Muscle of back (tissue), 13 donors: ENCODE measurements at places on chromosomes 12 and 14. TPM values are rescaled to one million over a fixed set of nuclear protein-coding genes. Genes with fewer than 3 reads are reported as not detected.

GRCh38 chr12:93061473-93062419, 132.7 kb upstream of the EEA1 start:
- DNase-seq = peak; percentile 40

DNA sequence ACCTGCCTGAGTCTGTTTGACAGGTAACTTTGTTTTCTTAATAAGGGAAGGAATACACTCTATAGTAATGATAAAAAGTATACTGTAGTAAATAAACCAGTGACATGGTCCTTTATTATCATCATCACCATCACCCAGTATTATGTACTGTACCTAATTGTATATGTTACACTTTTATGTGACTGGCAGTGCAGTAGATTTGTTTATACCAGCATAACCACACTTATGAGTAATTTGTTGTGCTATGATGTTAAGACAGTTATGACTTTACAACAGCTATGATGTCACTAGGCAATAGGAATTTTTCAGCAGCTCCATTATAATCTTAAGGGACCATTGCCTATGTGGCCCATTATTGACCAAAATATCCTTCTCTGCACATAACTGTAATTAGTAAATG, 155.0 kb downstream of the NUBPL start:
- DNase-seq = no peak

GRCh38 chr14:90582166-90582565, 185.3 kb downstream of the CALM1 start:
- DNase-seq = no peak

GRCh38 chr14:32472076-32472475, 143.0 kb downstream of the AKAP6 start:
- no peak for DNase-seq

DNA sequence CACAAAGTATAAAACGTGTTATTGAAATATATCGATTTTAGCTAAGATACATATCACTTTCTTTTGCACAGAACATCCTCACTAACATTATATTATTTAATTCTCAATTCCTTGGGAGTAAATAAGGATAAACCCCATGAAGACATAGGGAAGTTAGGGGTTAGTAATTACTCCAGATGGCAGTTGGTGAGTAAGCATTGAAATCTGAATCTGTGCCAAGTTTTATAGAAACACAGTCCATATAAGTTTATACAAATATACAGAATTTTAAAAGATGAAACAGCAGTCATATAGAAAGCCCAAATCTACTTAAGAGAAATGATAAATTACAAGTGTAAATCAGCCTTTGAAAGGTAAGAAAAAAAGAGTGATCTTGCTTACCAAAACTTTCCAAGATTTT, 200.4 kb upstream of the SYT10 start:
- DNase-seq = no peak

GRCh38 chr14:104794099-104794498, 1.4 kb downstream of the AKT1 start:
- DNase-seq = no peak

DNA sequence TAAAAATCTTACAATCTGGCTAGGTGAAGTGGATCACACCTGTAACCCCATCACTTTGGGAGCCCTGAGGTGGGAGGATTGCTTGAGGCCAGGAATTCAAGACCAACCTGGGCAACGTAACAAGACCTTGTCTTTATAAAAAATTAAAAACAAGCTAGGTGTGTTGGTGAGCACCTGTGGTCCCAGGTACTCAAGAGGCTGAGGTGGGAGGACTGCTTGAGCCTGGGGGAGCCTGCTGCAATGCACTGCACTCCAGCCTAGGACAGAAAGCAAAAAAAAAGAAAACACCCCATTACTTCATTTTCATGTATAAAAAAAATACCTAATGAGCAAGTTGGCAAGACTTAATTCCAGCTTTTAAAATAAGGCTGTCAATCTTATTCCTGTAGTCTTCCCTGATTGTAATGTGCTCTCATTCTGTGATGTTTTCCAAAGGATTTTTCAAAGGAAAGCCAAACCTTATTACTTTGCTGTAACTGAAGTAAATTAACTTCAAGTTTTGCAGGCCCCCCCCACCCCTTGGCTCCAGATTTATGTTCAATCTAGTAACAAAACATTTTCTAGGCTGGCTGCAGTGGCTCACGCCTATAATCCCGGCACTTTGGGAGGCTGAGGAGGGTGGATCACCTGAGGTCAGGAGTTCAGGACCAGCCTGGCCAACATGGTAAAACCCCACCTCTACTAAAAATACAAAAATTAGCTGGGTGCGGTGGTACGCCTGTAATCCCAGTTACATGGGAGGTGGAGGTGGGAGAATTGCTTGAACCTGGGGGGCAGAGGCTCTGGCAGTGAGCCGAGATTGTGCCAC, 3.3 kb upstream of the ZCCHC8 start:
- DNase-seq = no peak

GRCh38 chr14:24307575-24308341, at the start of gene CIDEB:
Gene CIDEB, minus strand, starts transcription at chr14:24307977. Its CDS starts 119 bp downstream, at chr14:24307858.
- DNase-seq = peak; percentile 50

DNA sequence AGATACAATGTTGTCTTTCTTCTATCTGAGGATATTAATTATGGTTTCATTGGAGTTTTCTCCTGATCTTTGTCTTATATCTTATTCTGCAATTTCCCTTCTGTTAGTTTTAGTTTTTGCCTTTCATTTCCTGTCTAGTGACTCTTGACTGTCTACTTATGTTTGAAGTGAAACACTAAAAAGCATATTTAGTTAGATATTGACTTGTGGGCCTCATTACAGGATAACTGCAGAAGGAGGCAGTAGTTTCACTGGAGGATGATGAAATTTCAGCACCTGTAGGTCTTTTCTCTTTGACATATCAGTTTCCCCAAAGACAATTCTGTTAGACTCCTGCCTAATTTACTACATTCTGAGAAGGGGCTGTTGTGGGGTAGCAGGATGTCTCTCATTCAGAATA, 97.5 kb upstream of the NEDD1 start:
- no peak for DNase-seq

GRCh38 chr12:111430433-111431353, 25.0 kb downstream of the SH2B3 start:
- no peak for DNase-seq

- no peak for DNase-seq
Observed at GRCh38 chr12:14066021-14066420, 84.6 kb upstream of the GRIN2B start.

Gene MYF6
- 76.3 TPM for polyA plus RNA-seq

Gene PTGER2
- 0.83 TPM for polyA plus RNA-seq

Gene NAV3
- 18.6 TPM for polyA plus RNA-seq

Gene VDR
- polyA plus RNA-seq = 0.38 TPM

Gene TRIP11
- polyA plus RNA-seq = 21.7 TPM

Gene RHEBL1
- polyA plus RNA-seq = 2.6 TPM

Gene ANAPC7
- polyA plus RNA-seq = 43.4 TPM

Gene PSMB5
- 181 TPM for polyA plus RNA-seq
